NCI-H2171 treated with DMSO at 0.1 percent for 48 hours (cell line): ENCODE measurements at places on chromosomes 16 and 17.

DNA sequence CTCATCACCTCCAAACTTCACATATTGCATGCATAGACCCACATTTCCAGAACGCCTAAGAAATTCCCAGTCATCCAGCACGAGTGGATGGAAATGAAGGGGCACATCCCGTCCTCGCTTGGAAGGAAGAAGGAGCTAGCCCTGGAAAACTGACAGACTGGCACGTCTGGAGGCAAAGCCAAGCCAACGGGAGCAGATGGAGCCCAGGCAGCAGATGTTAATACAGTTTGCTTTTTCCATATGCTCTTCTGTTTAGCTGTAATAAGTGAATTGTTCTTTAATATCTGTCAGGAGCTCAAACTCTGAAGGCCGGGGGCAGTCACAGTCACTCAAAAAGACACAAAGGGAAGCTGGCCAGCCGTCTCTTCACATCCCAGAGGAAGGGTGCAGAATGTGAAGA is 187.7 kb downstream of the XYLT1 start:
- peak; percentile 94 for DNase-seq

DNA sequence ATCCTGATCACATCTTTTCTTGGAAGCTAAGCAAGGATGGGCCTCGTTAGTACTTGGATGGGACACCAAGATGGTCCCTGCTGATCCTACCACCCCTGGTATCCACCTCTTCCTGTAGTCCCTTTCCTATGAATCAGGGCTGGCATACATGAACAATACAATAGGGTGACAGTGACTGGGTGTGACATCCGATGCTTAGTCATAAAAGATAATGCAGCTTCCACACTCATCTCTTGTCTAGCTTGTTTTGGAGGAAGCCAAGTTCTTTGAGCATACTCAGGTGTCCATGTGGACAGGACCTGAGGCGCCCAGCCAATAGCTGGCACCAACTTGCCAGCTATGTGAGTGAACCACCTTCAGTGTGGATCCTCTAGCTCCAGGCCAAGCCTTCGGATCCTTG is 62.5 kb upstream of the NFAT5 start:
- no peak for DNase-seq

DNA sequence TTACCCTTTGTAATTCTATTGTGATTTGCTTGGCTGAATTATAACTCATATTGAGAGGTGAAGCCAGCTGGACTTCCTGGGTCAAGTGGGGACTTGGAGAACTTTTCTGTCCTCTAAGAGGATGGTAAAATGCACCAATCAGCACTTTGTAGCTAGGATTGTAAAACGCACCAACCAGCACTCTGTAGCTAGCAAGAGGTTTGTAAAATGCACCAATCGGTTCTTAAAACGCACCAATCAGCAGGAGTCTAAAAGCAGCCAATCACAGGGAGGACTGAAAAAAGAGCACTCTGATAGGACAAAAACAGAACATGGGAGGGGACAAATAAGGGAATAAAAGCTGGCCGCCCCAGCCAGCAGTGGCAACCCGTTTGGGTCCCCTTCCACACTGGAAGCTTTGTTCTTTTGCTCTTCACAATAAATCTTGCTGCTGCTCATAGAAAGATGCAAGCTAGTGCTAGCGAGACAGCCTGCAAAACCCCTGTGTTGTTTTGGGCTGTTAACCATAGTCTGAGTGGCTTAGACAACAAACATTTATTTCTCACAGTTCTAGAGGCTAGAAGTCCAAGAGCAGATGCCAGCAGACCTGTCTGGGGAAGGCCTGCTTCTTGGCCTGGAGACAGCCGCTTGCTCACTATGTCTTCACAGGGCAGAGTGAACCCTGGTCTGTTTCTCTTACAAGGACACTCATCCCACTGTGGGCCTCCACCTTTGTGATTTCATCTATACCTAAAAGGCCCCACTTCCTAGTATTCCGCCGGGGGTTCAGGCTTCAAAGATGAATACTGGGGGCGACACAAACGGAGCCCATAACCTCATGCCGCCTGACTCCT is 39.0 kb upstream of the CRISPLD2 start:
- DNase-seq: no peak

DNA sequence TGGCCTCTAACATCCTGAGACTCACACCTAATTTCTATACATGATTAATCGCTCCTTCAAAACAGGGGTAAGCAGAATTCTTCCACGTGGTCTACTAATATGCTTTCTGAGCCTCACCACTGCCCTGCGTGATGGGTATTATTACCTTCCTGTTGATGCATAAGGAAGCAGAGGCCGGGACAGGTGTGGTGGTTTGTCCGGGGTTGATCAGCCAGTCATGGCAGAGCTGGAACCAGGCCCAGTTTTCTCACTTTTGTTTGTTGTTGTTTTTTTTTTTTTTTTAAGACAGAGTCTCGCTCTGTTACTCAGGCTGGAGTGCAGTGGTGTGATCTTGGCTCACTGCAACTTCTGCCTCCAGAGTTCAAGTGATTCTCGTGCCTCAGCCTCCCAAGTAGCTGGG is 31.2 kb downstream of the RNF135 start:
- peak; percentile 19 for DNase-seq

GRCh38 chr16:10522966-10523365 is 57.4 kb downstream of the EMP2 start:
- peak; percentile 12 for DNase-seq

- DNase-seq: no peak
Measured at GRCh38 chr17:58617563-58617962, 74.3 kb downstream of the TEX14 start.

DNA sequence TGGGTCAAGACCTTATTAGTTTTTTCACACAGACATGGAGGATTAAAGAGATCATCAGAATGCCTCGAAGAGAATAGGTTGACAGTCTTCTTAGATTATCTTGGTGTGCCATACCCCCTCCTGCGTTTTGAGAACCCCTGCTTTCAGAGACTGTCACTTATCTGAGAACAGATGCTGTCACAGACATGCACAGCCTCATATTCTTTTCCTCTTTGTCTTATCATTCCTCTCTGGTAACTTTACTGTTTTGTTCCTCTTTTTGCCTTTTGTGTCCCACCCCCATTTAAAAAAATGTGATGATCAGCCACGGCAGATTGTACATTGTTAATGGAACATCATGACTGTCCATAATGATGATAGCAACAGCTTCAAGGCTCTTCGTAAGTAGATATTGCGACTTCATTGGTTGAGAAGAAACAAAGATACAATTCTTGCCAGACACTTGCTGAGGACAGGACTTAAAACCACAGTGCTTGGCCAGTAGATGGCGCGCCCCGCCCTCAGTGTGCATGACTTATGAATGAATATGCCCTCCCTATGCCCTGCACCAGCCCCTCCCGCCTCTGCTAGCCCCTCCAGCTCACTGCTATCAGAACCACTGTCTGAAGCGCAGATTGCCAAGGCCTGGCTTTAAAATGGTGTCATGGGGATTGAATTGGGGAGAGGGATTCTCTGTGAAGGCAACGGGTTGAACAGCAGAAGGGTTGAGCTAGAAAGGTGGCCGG is 2.6 kb upstream of the PITPNC1 start:
- DNase-seq: peak; percentile 83

DNA sequence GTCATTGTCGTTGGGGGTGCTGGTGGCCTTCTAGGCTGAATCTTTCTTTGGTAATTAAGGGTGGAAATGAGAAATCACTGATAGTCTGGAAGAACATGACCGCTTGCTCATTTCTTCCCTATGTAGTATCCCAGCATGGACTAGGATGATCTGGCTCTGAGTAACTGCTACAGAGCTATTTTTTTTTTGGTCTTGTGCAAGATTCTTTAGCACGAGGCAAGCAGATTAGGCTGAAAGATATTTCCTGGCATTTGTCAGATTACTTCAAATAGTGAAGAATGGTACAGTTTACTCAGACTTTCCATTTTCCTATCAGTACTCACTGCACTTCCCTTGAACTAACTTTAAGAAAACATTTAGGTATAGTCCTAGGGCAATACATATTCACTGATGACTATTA is 89.0 kb downstream of the SYCE1L start:
- no peak for DNase-seq

- no peak for DNase-seq
Measured at GRCh38 chr16:86171329-86171728, 272.4 kb downstream of the IRF8 start.

DNA sequence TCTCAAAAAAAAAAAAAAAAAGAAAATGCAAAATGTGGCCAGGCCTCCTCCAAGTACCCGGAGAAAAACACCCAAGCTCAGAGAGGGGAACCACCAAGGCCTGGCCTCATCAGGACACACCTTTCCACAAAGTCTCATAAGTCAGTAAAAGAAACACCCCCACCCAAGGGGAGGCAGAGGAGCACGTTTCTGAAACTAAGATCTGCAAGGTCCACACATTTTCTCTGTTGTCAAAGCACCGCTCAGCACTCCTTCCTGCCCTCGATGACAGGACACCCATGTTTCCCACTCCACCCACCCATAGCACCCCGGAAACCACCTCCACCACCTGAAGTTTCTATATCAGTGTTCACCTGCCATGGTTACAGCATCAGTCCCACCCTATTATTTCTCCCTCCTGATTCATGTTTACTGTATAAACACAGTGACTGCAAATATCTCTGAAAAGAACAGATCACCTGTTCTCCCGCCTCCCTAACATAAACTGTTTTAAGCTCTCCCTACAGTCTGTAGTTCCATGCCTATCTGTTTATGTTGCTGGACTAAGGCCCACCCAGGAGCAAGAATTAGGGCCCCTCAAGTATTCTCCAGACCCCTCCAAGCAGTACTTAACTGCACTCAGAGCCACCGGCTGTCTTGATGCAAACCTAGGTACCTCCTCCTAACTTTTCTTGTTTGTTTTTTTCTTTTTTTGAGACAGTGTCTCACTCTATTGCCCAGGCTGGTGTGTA is 2.0 kb downstream of the CORO7 start:
- no peak for DNase-seq

DNA sequence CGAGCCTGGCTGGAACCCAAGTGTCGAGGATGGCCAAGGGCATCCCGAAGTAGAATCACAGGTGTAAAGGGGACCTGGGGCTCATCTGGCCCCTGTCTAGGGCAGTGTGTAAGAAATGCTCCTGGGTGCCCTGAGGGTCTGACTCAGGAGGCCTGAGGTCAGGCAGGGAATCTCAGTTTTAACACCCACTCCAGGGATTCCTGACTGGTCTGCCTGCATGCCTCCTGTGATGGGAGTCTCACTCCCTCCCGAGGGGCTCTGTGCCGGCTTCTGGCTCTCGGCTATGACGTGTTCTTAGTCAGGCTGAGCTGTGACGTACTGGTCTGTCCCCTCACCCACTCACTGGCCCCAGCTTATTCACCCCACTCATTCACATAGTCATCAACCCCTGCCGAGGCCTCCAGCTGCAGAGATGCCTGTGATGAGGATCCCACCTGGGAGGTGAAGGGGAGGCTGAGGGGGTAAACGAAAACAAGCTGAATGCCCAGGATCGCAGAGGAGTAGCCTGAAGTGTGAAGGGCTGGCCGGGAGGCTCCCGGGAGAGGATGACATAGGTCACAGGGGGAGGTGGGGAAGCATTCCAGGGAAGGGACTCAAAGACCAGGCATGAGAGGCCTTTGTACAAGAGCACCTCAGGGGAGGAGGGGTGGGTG is 23.8 kb downstream of the FAM83G start:
- peak; percentile 41 for DNase-seq

GRCh38 chr17:21476867-21477266 is 100.7 kb downstream of the KCNJ12 start:
- no peak for DNase-seq

DNA sequence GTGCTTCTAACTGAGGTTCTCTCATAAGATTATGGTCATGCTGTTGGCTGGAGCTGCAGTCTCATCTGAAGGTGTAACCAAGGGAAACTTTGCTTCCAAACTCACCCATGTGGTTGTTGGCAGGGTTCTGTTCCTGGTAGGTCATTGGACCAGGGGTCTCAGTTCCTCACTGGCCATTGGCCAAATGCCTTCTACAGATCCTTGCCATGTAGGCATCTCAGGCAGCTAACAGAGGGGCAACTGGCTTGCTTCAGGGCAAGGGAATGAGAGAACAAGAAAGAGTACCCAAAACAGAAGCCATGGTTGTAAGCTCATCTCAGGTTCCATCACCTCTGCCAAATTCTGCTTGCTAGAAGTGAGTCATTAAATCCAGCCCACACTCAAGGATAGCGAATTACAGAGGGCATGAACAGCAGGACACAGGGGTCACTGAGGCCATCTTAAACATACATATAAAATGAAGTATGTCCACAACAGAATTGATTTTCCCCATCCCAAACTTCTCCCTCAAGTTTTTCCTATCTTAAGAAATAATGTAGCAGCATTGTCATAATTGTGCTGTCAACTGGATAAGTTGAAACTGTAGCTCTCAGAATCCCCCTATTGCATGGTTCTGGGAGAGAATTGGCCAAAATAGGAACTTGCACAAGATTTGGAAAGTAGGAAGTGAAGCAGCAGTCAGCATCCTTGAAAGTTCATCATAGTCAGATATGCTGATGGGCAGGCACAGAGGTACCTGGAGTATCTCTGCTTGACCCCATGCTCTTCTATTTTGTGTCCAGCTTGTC is 42.4 kb upstream of the CES5A start:
- DNase-seq: no peak

DNA sequence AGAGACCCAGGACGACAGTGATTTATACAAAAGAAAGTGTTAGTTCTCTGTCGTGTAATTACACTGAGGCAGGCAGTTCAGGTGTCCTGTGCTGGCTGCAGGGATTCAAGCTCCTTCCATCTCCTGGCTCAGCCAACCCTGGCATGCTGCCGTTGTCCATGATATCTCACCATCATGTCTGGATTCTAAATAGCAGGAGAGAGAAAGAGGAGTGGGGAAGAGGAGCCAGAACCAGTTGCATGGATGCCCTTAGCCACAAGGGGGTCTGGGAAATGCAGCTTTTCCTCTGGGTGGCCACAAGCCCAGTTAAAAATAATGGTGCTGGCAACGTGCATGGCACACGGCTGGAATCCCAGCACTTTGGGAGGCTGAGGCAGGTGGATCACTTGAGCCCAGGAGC is 9.7 kb downstream of the C16orf54 start:
- DNase-seq: no peak

DNA sequence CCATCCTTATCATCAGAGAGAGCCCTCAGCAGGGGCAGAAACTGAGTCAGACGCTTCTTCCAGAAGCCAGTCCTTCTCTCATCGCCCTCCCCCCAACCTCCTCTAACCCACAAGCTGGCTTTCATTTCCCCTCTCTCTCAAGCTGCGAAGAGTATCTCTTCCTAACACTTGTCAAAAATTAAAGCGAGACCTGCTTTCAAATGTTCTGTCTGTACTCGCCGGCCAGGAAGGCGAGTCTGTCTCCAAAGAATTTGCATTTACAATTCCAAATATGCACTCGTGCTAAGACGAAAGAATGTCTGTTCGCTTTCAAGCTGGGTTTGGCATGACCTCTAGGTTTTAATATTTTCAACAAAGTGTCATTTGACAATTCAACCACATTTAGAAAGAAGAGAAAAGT is 140.4 kb downstream of the RGS9 start:
- DNase-seq: no peak

DNA sequence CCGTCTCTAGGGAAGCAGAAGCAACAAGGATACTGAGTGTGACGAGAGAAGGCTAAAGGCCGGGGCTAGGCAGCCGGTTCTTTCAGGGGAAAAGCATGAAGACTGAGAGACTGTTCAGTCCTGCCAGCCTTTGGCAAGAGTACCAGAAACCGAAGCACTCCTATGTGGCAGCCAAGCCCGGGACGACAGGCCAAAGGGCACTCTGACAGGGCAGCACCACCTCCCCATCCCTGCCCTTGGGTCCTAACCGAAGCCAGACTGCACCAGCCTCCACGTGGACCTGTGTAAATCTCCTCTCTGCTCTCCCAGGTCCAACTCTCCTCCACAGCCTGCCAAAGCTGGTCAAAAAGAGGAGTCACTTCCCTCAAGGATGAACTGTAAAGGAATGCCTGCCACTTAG is 23.5 kb upstream of the ALOX15 start:
- no peak for DNase-seq
